ENCODE measurements at places on chromosomes 5 and 9. TPM values are rescaled to one million over a fixed set of nuclear protein-coding genes. Genes with fewer than 3 reads are reported as not detected.

IL5 gene
- total RNA-seq: not detected

CCDC180 gene
- 1.4 TPM for total RNA-seq

SLC6A18 gene
- total RNA-seq: not detected

PRR16 gene
- total RNA-seq: 1.8 TPM

CTSL gene
- total RNA-seq: 349 TPM

PRRT1B gene
- not detected for total RNA-seq

MED7 gene
- total RNA-seq: 6.9 TPM

LRRC26 gene
- total RNA-seq: not detected

TSSK1B gene
- 0.30 TPM for total RNA-seq

TMOD1 gene
- total RNA-seq: not detected

TPD52L3 gene
- total RNA-seq: not detected

LCNL1 gene
- total RNA-seq: 0.88 TPM

AQP7 gene
- not detected for total RNA-seq

LECT2 gene
- not detected for total RNA-seq

SLC6A19 gene
- total RNA-seq: not detected

FBP2 gene
- not detected for total RNA-seq

TENT4A gene
- total RNA-seq: 9.5 TPM

SOWAHA gene
- total RNA-seq: not detected

SLC6A3 gene
- not detected for total RNA-seq

AHRR gene
- total RNA-seq: 10.7 TPM

DBH gene
- total RNA-seq: not detected

CDH6 gene
- total RNA-seq: 82.3 TPM

ABITRAM gene
- total RNA-seq: 7.8 TPM

POLR1E gene
- 23.8 TPM for total RNA-seq

OTP gene
- not detected for total RNA-seq

SHC3 gene
- total RNA-seq: 79.2 TPM

ARL14EPL gene
- total RNA-seq: not detected

STK32A gene
- total RNA-seq: 3.0 TPM

ZBED3 gene
- total RNA-seq: 1.3 TPM

PWWP2A gene
- total RNA-seq: 22.0 TPM

SHOC1 gene
- 0.09 TPM for total RNA-seq

NOXA1 gene
- 0.18 TPM for total RNA-seq

MYOZ3 gene
- total RNA-seq: 0.30 TPM

PHYHD1 gene
- total RNA-seq: 2.1 TPM

PCDHGC5 gene
- total RNA-seq: 10.2 TPM

OR2Y1 gene
- total RNA-seq: not detected

RANBP17 gene
- 18.2 TPM for total RNA-seq

AGPAT2 gene
- 36.0 TPM for total RNA-seq

SCGB3A1 gene
- not detected for total RNA-seq

OGN gene
- 0.59 TPM for total RNA-seq

RMND5B gene
- 22.6 TPM for total RNA-seq

TUSC1 gene
- total RNA-seq: 10.4 TPM

MORN5 gene
- not detected for total RNA-seq

FAM78A gene
- total RNA-seq: 0.74 TPM

ABO gene
- not detected for total RNA-seq

PCDHGA3 gene
- total RNA-seq: 2.1 TPM

JAKMIP2 gene
- 5.9 TPM for total RNA-seq

CDO1 gene
- 0.59 TPM for total RNA-seq

PLAC8L1 gene
- 0.59 TPM for total RNA-seq

PCDHGA6 gene
- 4.2 TPM for total RNA-seq

IFNB1 gene
- total RNA-seq: 0.30 TPM

KCNIP1 gene
- not detected for total RNA-seq

BTNL3 gene
- total RNA-seq: not detected

ACSL6 gene
- total RNA-seq: under 0.01 TPM

FOXE1 gene
- not detected for total RNA-seq

GABRA1 gene
- not detected for total RNA-seq

GABRB2 gene
- 0.30 TPM for total RNA-seq

PNPLA7 gene
- total RNA-seq: 0.59 TPM
